ENCODE measurements at places on chromosomes 4 and X.

DNA sequence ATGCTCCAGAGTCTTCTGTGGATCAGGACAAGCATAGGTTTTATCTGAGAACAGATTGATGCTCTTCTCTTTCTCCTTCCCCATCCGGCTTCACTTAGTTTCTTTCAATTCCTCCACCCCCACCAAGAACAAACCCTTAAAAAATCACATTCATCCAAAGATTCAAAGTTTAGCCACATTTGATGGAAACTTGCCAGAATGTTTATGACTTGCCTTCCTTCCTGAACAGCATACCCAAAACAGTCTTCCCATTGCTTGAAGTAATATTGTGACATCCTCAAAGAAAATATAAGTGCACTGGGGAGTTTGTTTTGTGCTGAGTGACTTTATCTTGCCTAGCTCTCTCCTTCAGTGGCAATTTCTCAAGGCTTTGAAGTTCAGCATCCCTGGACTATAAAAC lies 83.0 kb downstream of the MAGEB17 start:
- no peak for DNase-seq

DNA sequence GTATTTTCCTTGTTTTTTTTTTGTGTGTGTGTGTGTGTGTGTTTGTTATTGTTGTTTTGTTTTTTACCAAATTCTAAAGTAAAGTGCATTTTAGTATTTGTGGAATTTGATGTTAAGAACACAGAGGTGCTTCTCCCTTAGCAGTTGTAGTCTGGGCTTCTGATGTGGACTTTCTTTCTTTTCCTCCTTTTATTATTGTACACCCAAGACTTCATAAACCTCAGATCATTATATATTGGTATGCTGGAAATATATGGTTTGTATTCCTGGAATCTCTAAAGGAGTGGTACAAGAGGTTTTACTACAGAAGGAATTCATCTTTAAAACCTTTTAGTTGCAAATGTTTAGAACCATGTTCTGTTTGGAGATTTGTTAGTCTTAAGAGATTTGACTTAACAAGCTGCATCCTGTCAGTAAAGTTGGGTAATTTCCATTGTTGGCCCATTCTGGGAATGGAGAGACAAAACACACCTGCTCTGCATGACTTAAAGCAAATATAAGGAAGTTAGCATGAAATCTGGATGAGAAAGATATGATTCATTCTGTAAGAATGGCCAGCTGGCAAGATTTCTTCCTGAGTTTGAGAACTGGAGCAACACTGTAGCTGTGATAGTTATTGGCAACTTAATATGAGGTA lies 64.0 kb downstream of the SMAD1 start:
- no peak for DNase-seq

DNA sequence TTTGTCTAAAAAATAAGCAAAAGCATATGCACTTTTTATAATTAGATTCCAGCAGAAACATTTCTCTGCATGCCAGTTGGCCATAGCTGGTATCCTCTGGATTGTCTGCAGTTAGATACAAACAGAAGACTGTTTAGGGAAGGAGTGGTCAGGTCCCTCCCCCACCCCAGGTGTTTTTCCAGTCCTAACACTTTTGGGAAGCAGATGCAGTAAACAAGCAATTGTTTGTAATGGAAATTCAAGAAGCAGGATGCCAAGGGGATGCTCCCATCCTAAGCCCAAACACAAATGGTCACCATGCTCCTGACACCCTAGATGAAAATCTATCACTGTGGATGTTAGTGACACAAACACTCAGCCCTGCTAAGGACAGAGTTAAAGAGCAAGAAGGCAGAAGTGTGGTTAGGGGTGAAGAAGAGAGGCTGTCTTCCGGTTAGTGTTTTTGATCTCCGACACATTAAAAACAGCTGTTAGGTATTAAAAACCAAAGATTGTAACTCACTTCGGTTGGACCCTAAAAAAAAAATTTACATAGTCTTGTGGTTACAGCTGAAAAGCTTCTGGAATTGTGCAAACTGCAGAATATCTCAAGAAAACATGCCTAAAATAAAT lies 7.9 kb downstream of the LEF1 start:
- DNase-seq: no peak

GRCh38 chr4:70239131-70239883 lies 3.1 kb upstream of the CSN3 start:
- no peak for DNase-seq

DNA sequence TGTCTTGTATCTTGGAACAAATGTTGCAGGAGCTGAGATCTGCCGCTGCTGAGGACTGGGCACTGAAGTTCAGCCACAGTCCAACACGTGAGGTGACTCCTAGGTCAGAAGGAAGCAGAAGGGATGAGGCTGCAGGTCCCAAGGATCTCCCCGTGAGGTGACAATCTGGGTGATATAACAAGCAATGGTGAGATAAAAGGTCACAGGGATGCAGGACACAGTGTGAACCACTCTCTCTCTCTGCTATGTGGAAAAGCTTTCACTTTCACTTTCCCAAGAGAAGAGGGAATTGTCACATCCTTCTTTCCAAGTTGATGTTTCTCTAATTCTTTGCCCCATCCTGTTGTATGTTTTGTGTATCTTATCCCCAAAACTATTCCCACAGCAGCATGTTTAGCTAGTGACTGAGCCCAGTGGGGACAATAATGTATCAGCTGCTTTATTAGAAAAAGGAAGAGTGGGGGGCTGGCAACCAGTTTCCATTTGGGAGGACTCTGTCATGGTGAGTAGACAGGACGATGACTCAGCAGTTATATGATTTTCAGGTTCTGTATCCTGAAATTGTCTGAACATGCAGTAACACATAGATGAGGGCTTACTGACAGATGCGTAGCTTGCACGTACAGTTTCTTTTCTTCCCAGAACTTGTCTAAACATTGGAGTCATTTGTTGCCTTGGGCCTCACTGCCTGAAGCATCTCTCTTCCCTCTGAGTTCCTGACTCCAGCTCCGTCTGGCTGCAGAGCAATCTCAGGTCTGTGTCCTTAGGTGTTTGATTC lies 1415.8 kb upstream of the TENM3 start:
- peak; percentile 31 for DNase-seq

DNA sequence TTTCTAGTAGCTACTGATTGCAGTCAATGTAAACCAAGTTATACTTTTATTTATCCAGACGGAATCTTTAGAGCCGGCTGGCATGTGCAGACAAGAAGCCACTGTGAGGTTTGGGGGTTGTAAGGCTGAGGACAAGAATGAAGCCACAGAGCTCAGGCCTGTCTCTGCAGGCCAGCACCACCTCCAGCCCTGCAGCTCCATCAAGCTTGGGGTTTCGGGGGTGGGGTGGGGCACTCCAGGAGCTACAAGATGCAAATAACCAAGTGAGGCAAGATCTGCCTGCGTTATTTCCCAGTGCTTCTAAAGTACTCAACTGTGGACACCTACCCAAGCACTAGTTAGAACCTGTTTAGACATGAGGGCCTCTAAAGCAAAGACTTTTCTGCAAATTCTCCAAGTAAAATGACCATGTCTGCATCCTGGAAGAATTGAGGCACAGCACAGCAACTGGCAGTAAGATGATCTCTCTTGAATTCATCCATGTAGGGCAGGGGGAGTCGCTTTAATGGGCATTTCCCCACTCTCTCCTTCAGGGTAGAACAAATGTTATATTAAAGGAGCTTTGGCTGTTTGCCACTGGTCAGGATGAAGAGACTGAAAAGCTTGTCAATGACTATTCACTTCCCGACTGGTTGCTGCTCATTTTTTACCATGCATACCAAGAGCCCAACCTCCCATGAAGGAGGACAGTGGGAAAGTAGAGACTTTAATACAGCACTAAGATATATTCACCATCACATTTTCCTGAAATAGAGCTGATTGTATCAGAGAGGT lies 222.5 kb downstream of the MGST2 start:
- DNase-seq: no peak

All from NCI-H146 (cell line).